Central memory CD4-positive, alpha-beta T cell (primary cell): ENCODE measurements at places on chromosomes 7 and 10.

DNA sequence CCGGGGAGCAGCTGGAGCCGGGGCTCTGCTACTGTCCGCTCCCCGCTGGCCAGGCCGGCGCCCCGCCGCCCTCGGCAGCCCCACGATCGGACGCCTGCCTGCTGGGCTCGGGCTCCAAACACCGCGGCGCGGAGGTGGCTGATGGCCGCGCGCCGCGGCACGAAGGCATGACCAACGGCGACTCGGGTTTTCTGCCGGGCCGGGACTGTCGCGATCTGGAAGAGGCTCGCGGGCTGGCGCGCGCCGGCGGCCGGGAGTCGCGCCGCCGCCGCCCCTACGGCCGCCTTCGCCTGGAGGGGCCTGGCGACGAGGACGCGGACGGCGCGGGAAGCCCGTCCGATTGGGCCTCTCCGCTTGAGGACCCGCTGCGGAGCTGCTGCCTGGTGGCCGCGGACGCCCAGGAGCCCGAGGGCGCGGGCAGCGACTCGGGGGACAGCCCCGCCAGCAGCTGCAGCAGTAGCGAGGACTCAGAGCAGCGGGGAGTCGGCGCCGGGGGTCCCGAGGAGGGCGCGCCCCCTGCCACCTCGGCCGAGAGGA lies 570 bp downstream of the TBC1D12 start:
- no peak for DNase-seq

- DNase-seq: no peak
Measured at GRCh38 chr7:74193054-74193453, 16.8 kb upstream of the LAT2 start.

GRCh38 chr10:85100495-85100894 lies 772.1 kb downstream of the CCSER2 start:
- DNase-seq: no peak

DNA sequence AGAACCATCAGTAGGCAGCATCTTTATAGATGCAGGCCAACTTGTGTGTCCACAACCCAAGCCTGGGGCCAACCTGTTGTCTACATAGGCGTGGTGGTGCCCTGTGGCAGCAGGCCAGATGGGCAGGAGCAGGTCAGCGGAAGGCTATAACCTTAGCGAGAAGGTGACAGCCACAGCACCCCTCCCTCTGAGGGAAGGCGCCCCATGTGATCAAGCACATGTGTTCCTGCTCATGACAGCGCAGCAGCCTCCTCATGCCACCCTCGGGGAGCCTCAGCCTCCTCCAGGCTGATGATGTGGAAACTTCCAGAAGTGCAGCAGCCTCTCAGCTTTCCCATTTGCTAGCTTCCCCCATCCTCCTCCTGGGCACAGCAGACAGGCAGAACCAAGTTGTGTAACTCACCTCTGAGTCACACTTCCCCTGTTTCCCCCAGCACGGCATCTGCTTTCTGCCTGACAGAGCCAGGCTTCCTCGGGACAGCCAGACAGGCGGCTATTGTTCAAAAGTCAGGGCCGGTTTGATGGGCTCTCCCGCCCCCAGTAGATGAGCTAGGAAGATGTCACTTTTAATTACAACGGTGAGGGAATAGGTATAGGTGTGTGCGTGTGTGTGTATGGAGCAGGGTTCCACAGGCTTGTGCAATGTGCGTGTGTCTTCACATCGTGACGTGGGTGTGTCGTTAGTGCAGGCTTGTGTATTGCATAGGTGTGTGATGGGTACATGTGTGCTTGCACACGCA lies 312.0 kb upstream of the ZMIZ1 start:
- DNase-seq: no peak

- DNase-seq: no peak
Measured at GRCh38 chr7:158428837-158429753, 158.5 kb downstream of the PTPRN2 start.

- no peak for DNase-seq
Measured at GRCh38 chr10:50382576-50383023, 131.3 kb upstream of the ASAH2 start.

- no peak for DNase-seq
Measured at GRCh38 chr7:48710995-48711394, 213.4 kb upstream of the CDC14C start.

- DNase-seq: no peak
Measured at GRCh38 chr7:26398427-26398755, 106.7 kb downstream of the SNX10 start.

- DNase-seq: no peak
Measured at GRCh38 chr10:72685264-72685921, 6.5 kb upstream of the MCU start.

GRCh38 chr7:91569728-91570457 lies 305.7 kb downstream of the FZD1 start:
- DNase-seq: no peak

GRCh38 chr10:86102451-86102850 lies 264.1 kb downstream of the GRID1 start:
- no peak for DNase-seq

GRCh38 chr10:55233090-55233489 lies 432.1 kb upstream of the PCDH15 start:
- DNase-seq: no peak

- DNase-seq: peak; percentile 65
Measured at GRCh38 chr7:64876792-64877713, 26.0 kb upstream of the ZNF273 start.

GRCh38 chr7:43666938-43667337 lies 62.4 kb downstream of the COA1 start:
- no peak for DNase-seq

- DNase-seq: no peak
Measured at GRCh38 chr10:21532694-21533466, 1.2 kb upstream of the MLLT10 start.

- no peak for DNase-seq
Measured at GRCh38 chr10:107118866-107119265, 45.6 kb downstream of the SORCS1 start.

DNA sequence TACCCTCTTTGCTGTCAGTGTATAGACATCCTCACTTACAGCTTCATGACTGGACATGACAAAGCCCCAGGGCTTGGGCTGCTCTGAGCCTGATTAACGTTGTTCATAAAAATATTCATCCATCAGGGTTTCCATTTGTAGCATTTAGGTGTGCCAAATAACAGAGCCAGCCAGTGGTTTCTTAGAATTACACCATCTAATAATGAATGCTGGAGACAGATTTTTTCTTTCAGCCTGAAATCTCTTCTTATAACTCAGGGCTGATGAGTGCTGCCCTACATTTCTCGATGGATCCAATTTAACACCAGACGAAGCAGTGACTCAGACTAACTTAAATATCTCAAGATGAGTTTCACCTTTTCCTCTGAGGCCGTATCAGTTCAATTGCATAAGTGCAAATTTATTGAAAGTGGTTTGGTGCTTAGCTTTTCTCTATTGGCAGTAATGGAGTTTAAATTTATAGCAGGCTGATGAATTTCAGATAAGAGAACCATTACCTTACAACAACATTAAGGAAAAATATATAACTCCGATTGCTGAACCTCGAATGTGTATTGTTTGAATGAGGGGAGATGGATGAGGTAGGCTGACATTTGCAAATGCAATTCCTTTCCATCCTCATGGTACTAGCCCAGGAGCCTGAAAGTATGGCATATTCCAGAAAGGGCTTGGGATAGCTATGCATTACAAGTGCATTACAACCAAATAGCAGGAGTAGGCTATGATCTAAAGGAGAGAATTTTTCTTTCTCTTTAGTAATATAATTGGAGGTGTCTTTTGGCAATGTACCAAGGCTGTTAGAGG lies 900.6 kb downstream of the KCNMA1 start:
- DNase-seq: no peak

- no peak for DNase-seq
Measured at GRCh38 chr10:60846173-60846572, 67.9 kb downstream of the CDK1 start.

- DNase-seq: no peak
Measured at GRCh38 chr7:6708304-6708703, 1.6 kb upstream of the ZNF12 start.

DNA sequence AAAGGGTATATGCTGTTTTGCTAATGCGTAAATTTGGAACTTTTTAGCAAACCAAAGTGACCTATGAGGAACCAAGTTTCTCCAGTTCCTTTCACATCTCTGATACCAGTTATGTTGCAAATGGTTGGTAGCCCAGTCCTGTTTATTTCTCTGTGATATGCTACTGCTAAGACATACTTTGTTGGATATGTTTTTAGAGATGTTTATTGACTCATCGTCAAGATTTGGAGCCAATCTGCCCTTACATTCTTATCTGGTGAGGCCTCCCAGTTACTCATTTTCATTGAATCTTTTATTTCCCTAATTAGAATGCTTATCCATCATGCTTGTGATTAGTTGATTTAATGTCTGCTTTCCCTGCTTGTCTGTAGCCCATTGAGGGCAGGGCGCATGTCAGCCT lies 58.9 kb downstream of the LRGUK start:
- DNase-seq: no peak

DNA sequence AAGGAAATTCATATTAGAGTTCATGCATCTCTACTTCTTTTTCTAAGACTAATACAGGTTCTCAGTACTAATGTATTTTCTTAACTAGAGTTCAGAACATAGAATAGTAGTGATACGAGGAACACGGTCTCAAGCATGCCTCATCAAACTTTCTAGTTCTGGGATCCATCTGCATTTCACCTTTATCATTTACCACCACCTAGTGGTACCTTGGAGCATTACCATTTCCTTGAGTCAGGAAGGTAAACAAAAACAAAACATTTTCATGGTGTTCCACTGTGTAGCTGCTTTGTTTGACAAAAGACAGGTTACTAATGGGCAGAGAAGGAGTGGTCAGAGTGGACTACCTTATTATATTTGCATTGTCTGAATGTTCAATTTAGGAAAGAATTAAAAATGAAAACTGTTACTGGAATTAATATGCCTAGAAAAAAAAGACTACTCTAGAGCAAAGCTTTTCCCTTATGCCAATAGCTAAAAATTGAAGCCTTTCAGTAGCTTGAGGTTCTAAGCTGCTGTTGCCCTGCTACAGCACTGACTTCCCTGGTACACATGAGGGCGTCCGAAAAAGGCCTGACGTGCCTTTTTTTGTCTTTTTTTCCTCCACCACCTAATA lies 44.5 kb downstream of the STARD3NL start:
- peak; percentile 51 for DNase-seq

GRCh38 chr7:39749717-39750116 lies 126.3 kb downstream of the RALA start:
- no peak for DNase-seq

GRCh38 chr10:89219513-89220218 lies 12.5 kb upstream of the CH25H start:
- no peak for DNase-seq

DNA sequence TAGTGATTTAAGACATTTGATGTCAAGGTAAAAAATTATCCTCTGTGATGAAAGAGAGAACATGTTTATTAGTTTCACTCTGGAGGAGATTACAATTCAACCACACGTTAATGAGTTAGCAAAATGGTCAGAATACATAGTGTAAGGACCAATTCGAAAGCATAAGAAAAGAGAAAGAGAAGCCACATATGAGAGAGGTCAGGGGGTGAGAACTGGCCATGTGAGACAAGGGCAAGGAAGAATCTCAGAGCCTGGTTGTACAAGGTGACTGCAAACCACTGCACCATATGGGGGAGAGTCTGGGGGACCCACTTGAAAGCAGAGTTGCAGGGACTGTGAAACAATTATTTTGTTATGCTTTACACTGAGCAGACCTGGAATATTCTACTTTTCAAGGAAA lies 27.7 kb upstream of the BET1 start:
- DNase-seq: no peak

DNA sequence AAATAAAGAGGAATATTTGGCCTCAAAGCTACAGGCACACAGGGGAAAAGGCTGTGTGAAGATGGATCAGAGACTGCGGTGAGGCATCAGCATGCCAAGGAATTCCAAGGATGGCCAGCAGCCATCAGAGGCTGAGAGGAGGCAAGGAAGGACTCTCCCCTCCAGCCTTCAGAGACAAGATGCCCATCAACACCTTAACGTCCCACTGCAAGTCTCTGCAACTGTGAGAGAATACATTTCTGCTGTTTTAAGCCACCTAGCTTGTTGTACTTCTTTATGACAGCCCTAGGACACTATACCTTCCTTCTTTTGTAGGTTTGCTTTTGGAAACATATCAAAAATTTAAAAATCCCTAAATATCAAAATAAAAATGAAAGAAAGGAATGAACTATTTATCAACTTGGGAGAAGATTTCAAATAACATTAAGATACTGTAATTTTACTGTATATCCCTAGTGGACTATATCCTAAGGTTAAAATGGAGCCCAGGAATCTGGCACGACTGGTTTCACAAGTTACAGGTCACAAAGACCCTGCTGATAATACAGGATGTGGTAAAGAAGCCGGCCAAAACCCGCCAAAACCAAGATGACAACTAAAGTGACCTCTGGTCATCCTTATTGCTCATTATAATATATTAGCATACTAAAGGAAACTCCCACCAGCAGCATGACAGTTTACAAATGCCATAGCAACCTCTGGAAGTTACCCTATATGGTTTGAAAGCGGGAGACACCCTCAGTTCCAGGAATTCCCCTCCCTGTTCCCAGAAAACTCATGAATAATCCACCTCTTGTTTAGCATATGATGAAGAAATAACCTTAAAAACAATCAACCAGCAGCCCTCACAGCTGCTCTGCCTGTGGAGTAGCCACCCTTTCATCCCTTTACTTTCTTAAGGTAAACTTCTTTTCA lies 185.2 kb downstream of the AVL9 start:
- no peak for DNase-seq

GRCh38 chr10:16717622-16718395 lies 99.4 kb downstream of the RSU1 start:
- no peak for DNase-seq

DNA sequence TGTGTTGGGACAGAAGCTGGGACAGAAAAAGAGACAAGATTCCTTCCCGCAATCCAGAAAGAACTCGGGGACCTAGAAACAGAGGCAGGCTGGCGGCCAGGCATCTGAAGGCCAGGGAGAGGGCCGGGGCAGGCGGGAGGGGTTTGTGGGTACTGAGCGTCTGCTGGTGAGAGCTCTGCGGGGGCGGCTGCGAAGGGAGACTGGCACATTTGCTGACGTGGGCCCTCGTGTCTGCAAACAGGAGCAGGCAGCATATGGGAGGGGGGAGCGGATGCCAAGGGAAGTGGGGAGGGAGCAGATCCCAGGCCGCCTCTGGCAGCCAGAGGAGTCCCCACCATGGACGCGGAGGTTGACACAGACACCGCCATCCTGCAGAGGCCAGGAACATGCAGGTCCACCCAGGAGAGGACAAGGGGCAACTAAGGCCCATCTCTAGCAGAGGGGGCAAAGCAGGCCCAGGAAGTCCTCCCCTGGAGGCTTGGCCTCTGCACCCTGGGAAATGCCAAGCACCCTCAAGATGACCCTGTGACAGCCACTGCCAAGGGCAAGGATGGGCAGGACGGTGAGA lies 32.2 kb downstream of the KCNH2 start:
- no peak for DNase-seq

- DNase-seq: no peak
Measured at GRCh38 chr10:44552726-44553125, 167.8 kb upstream of the CXCL12 start.

GRCh38 chr7:138196971-138197896 lies 121.0 kb downstream of the AKR1D1 start:
- DNase-seq: no peak

- no peak for DNase-seq
Measured at GRCh38 chr10:96687317-96688012, 32.8 kb downstream of the PIK3AP1 start.

- no peak for DNase-seq
Measured at GRCh38 chr10:14712991-14713424, 61.7 kb downstream of the FAM107B start.

- no peak for DNase-seq
Measured at GRCh38 chr7:144489504-144489903, 86.0 kb upstream of the NOBOX start.
